ENCODE measurements at places on chromosomes 16 and 17.
A peak's percentile ranks its signal among the peaks of the same experiment; 100 is the strongest.

- DNase-seq = no peak
Observed at GRCh38 chr16:88923450-88923849, 53.6 kb downstream of the CBFA2T3 start.

DNA sequence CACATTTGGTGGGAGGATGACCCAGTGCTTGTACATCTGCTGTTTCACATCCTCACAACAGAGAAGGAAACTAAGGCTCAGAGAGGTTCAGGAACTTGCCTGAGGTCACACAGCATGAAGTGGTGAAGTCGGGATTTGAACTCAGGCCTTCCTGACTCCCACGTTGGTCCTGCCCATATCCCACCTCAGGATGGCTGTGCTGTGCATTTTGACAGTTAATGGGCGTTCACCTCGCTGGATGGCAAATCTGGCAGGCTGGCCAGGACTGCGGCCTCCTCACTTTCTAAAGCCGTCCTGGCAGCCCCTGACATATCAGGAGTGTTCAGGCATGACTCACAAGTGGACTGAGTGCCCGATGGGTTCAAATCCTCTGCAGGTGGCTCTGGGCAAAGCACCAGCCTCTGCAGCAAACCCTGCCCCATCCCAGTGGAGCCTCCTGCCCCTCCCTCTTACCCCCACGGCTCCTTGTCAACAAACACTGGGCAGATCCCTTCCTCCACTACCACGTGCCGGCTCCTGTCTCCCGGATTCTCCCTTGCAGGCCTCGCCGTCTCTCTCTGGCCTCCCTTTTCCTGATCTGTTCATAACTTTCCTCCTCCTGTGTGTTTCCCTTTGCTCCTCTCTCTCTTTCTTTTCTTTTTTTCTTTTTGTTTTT is 29.2 kb downstream of the SOCS3 start:
- no peak for DNase-seq

DNA sequence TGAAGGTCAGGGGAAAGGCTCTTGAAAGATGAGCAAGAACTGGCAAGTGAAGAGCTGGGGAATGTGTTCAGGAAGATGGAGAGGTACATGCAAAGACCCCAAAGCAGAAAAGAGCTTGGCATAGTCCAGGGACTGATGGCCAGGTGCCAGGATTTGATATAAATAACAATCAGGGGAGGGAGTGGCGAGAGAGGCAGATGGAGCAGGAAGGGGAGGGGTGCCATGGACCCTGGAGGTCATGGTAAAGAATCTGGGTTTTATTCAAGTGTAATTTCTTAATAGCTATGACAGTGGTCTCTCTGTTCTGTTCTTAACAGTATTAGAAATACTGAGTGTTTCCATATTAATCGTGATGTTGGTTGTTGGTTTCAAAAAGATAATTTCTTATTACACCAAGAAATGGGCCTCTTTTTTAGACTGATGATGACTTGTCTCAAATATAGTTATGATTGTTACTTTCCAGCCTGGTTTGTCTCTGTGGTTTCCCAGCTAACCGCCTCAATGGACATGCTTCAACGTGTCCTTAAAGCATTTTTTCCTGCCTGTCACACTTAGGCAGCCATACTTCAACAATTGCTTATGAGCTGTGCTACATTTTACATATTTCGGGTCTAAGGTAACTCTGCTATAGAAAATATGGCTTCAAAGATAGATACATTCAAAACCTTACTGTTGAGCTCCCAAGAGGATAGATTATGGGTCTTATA is 49.4 kb downstream of the MYH10 start:
- no peak for DNase-seq

GRCh38 chr17:35727635-35728034 is 3.8 kb upstream of the RASL10B start:
- DNase-seq = no peak

DNA sequence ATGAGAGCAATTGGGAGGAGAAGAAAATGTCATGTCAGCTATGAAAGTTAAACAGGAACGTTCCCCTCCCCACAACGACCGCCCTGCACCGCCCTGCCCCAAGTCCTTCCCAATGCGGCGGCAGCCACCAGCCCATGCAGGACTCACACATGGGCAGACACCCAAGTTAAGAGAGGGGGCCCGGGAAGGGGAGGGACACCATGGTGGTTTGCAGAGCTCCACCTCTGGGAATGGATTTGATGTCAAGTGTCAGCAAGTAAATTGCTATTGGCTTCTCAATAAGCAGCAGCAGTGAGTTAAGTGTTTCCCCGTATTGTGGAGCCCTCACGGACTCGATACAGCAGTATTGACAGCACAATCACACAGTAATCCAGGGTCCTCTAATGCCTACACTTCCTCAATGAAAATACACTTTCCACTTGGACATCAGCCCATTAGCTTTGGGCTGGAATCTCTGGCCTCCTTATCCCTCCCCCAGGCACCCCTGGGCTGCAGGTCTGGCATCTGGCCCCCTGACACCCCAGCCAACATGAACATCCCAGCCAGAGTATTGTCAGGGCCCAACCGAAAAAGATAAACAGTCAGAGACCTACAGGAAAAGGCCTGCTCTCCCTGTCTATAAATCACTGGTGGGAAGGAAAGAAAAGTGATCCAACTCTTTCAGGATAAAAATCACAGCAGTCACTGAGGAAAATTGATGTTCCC is 22.6 kb downstream of the ZFHX3 start:
- DNase-seq = no peak

- DNase-seq = no peak
Observed at GRCh38 chr16:66205287-66206231, 160.9 kb upstream of the CDH5 start.

DNA sequence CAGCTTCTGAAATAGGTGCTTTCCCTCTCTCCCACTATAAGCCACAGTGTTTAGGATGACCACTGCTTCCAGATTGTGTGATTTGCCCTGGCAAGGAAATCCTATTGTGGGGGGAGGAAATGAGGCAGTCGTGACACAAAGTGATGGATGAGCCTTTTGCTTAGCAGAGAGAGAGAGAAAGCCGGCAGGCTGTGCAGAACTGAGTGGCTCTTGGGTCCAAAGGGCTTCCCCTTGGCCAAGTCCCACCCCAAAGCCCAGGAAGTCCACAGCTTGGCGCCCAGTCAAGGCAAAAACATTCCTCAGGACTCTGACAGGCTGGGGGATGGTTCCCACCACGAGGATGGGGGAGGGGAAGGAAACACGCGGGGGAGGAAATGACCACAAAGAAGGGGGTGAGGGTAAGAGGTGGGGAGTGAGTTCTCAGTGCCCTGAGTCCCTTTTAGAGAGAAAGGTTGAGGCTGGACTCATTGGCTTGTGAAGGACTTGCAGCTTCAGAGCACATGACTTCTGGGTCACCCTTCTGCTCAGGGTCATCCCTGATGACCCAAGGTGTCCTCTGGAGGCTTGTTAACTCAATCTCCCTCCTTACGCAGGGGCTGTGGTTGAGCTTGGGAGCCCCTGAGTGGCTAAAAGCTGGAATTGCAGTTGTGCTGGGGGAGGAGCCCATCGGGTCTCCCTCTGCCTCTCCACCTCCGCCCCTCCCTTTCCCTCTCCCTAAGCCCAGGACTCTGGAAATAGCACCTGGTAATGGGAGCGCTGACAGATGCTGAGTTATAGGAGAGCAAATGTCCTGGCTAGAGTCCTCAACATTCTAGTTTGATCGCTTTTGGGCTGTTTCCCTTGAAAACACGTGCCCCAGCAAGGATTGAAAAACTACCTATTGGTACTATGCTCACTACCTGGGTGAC is 10.3 kb upstream of the MSL1 start:
- peak; percentile 57 for DNase-seq

GRCh38 chr17:40529991-40530390 is 28.6 kb upstream of the TNS4 start:
- no peak for DNase-seq

DNA sequence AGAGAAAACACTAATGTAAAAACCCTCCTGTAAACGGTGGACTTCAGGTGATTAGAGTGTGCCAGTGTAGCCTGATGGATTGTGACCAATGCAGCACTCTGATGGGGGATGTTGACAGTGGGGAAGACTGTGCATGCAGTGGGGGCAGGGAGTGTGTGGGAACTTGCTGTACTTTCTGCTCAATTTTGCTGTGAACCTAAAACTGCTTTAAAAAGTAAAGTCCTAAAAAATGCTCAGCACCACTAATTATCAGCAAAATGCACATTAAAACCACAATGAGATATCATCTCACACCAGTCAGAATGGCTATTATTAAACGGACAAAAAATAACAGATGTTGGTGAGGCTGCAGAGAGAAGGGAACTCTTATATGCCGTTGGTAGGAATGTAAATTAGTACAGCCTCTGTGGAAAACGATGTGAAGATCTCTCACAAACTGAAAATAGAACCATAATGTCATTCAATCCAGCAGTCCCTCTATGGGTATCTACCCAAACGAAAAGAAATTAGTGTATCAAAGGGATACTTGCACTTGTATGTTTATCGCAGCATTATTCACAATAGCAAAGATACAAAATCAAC is 9.7 kb upstream of the ULK2 start:
- DNase-seq = no peak

- no peak for DNase-seq
Observed at GRCh38 chr16:70453892-70454221, 538 bp upstream of the FCSK start.

- no peak for DNase-seq
Observed at GRCh38 chr17:44318077-44318892, 6.3 kb downstream of the SLC25A39 start.
